CD4-positive, alpha-beta T cell treated with Interleukin-4 for 4 hours (primary cell): ENCODE measurements at places on chromosomes 2 and 18.

DNA sequence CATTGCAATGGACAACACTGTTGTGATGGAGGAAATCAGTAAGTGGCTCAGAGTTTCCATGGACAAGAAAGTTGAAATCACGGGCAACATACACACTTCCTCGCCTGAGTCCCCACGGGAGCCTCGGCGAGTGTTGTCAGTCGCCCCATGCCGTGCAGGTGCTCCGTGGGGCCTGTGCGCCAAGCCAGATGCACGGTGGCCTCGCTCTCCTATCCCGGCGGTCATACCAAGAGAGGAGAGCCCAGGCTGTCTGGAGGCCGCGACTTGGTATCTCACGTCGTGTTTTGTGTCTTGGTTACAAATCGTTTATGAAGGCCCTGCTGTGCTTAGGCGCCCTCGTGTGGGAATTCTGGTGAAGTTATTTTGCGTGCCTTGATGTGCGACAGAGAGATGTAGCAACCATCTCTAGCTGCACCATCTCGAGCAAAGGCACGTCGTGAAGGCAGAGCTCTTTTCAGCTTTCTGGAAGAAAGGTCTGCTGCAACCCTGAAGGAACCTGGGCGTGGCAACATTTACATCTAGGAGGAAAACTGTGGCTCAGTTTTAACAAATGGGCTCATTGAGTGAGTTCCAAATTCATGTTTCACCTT, 21.8 kb downstream of the ATG4B start:
- peak; percentile 22 for DNase-seq

DNA sequence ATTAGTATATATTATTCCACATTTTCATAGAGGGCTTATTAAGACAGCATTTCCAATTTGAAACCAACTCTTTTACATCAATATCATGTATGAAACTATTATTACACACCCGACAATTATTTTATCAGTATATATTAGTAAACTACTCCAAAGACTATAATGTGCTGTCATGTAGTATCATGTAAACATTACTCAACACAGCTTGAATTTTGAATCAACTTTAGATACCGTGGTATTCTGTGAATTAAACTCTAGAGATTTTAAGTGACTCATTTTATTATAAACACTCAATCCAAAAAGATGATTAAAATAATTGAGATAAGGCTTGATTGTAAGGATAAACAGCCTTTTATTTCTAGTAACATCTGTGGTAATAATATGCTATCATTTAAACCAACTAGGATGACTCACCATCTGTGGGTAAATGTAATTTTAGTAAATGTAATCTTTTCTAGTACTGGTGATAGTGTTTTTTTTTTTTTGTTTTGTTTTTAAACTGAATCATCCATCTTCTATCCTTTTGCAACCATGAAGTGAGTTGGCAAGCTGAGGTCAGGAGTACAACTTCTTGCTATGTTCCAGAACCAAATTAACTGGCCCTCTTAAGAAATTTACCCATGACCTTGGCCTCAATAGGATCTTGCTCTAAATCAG, 144.3 kb upstream of the SMAD7 start:
- DNase-seq, result no peak

- DNase-seq, result no peak
Measured at GRCh38 chr2:20620271-20620681, 30.6 kb downstream of the HS1BP3 start.

DNA sequence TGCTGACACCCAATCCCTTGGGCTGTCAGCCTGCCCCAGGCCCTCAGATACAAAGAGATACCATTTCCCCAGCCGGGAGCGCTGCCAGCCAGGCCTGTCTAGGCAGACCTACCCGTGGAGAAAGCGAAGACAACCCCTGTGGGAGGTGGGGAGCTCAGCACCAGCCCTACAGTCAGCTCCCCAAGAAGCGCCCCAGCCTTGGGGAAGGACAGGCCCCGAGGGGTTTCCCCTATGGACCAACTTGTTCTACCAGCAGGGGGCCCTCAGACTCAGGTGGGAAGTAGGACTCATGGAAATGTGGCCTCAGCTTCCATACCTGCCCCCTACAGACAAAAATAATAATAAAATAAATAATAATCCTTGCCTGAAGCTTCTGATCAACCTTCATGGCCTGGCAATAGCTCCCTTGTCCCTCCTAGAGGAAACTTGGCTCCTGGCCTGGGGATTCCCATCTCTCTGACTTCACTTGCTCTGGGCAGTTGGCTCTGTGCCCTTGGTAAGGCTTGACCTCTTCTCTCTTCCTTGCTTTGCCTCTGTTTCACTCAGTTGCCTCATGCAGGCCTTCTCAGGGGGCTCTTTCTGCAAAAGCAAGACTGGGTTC, 7.0 kb downstream of the SLC35F6 start:
- DNase-seq, result no peak

DNA sequence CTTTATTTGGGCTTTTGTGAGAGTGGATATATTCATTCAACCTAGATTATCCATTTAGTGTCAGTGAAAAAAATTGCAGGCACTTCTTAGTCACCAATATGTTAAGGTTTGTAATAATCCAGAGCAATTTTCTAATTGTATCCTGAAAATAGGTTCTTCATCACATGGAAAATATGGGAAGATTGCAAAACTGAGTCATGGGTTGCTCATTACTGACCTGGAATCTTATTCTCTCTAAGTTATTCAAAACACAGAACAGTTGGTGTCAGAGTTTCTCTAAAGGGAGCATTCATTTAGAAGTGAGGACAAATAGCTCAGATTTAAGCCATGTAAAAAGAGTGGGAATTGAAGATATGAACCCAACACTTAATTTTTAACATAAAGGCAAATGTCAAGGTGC, 181.3 kb downstream of the IKZF2 start:
- no peak for DNase-seq

- no peak for DNase-seq
Measured at GRCh38 chr2:127421871-127422558, 3.8 kb downstream of the PROC start.

DNA sequence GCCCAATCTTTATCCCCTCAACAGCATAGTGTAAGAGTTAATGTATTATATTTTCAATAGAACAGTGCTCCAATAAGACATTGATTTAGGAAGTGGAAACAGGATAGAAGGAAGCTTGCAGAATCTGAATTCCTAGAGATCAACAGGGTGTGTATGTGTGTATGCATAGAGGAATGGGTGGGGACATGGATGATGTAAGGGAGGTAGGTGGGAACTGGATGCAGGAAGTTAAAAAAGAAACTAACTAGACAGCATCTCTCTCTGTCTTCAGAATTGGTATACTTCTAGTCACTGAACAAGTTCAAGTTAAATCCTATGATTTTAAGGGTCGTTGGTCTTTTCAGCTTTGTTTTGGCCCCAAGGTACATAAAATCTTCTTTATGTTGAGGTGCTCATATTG, 196.6 kb downstream of the PMAIP1 start:
- DNase-seq, result no peak

GRCh38 chr2:8592736-8593135, 89.1 kb upstream of the ID2 start:
- no peak for DNase-seq

DNA sequence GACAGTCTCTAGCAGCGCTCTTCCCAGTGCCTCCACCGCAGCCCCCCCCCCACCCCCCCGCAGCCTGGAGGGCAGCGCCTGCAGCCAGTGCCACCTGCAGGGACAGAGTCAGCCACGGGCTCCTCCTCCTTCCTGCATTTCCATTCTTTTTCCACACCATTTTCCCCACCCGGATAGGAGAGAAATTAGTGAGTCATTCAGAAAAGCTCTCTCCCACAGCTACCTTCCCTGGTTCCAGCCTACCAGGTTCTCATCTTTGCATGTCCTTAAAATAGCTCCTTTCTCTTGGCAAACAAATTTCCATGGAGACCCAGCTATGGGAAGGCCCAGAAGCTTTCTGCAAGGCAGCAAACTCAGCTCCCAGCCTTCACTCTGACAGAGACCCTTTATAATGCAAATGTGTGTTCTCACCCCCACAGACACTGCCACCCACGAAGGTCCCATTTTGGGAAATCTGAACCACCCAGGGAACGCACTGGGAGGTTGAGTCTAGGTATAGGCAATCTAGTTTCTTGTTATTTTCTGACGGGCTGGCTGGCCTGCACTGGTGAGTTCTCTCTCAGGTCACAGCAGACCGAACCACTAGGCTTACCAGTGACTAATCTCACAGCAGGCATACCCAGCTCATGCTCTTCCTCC, 41.8 kb upstream of the ATG16L1 start:
- DNase-seq, result no peak

DNA sequence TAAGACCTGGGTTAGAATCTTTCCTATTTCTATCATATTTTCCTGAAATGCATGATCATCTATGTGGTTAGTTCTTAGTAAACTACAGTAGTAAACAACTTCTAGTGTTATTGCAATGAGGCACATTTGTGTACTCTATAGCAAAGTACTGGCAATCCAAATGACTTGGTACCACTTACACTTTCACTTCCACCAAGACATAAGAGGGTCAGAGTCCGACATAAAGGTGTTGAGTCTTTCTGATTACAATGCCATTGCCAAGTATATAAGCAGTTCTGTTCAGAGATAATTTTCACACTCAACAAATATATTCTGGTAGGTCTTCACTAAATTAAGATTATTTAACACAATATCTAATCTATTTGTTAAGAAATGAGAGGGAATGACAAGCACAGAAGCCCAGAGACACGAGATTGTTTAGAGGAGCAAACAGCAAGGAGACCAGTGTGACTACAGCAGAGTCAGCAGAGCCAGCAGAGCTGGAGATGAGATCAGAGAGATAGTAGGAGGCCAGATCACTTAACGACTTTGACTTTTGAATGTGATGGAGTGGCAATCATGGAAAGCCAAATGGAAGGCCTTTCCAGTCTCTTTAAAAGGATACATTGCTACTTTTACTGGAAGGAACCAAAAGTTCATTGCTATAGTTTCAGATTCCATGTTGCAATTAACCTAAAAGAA, 27.5 kb downstream of the SOS1 start:
- DNase-seq, result no peak

DNA sequence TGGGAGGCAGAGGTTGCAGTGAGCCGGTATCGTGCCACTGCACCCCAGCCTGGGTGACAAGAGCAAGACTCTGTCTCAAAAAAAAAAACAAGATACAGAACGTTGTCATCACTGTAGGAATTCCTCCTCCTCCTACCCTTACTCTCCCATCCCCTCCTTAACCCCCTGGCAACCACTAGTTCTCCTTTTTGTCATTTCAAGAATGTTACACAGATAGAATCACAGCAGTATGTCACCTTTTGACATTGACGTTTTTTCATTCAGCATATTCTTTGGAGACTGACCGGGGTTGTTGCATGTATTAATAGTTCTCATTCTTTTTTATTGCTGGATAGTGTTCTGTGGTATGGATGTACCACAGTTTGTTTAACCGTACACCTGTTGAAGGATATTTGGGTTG, 32.4 kb downstream of the TTLL4 start:
- no peak for DNase-seq

DNA sequence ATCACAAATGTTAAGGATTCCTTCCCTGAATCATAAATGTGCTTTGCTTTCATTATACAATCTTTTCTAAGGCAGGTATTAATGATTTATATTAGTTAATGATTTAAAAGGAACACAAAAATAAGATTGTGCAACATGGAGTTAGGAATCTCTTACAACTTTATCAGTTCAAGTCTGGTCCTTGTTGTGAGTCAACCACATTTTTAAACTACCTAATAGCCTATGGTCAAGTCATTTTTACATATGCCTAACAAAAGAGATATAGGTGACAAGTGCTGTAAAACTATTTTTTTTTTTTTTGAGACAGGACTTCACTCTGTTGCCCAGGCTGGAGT, 8.2 kb upstream of the INPP1 start:
- DNase-seq, result no peak

DNA sequence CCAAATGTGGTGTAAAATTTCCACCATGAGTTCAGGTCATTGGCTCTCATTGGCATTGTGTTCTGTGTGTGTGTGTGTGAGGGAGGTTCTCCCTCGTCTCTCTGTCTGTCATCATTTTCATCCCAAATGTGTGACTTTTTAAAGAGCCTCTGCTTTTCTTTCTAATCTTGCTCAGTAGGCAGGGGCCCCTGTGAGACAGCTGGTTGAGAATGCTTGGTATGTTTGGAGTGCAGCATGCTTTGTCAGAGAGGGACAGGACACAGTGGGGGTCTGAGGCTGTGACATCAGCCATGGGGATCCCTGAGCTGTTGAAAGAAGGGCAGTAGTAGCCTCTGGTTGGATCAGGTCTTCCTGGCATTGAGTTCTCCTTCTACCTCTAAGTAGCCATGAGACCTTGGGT, 10.6 kb downstream of the PTPRM start:
- no peak for DNase-seq
